ENCODE measurements at places on chromosomes 12 and 14. TPM values are rescaled to one million over a fixed set of nuclear protein-coding genes. Genes with fewer than 3 reads are reported as not detected.

Gene FOXJ2
- total RNA-seq: 2.2 TPM

Gene KRT7
- not detected for total RNA-seq

Gene GPD1
- total RNA-seq: 38.1 TPM

Gene PDZRN4
- total RNA-seq: not detected

Gene SLC38A4
- total RNA-seq: 2.8 TPM

Gene CCND2
- 1.4 TPM for total RNA-seq

Gene LRRC10
- total RNA-seq: not detected

DNA sequence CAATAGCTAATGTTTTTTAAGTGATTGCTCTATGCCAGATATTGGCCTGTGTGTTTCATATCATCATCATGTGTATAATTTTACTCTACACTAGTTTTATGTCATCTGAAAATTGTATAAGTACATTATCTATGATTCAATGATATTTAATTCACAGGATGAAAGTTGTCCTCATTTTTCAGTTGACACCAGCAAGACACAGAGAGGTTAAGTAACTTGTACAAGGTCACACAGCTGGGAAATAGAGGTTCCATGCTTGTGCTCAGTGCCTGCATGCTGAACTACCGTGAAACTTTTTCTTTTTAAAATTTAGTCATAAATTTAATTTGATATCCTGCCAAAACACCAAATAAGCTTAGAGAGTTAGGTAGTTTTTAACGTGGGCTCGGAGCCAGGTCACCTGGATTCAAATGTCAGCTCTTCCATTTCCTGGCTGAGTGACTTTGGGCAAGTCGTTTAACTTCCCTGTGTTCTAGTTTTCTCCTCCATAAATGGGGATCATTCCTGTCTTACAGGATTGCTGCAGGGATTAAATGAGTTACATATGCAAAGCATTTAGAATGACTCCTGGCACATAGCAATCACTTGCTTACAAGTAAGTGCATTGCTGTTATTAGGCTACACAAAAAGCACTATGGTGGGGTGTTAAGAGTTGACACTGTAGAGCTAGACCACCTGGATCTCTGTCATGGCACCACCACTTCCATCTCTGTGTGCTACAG is 183.9 kb downstream of the ETV6 start:
- DNase-seq: no peak

DNA sequence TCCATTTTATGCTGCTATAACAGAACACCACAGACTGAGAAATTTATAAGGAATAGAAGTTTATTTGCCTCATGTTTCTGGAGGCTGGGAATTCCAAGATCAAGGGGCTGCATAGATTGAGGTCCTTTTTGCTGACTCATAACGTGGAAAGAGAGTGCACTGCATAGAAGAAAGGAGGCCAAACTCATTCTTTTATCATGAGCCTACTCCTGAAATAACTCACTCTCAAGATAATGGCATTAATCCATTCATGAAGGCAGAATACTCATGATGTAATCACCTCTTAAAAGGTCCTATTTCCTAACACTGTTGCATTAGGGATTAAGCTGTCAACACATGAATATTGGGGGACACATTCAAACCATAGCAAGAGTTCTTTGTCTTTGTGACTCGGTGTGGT is 60.0 kb upstream of the FBXO33 start:
- no peak for DNase-seq

GRCh38 chr14:82492157-82492556 is 958.5 kb upstream of the SEL1L start:
- no peak for DNase-seq

DNA sequence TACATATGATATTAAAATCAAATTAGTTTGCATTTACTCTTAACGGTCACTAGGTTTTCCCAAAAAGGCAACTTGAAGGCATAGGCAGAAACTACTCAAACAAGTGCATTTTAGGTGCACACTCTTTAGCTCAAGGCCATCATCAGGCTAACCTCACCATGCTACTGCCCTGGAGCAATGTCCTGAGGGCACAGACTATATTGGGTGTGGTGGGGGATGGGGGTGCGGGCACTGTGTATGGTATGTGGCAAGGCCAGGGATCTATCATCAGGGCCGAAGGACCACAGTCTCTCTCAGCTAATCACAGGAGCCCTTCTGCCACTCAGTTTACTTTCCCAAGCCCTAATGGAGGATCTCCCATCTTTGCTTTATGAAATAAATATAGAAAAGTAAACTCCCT is 51.9 kb downstream of the SH2B3 start:
- no peak for DNase-seq

DNA sequence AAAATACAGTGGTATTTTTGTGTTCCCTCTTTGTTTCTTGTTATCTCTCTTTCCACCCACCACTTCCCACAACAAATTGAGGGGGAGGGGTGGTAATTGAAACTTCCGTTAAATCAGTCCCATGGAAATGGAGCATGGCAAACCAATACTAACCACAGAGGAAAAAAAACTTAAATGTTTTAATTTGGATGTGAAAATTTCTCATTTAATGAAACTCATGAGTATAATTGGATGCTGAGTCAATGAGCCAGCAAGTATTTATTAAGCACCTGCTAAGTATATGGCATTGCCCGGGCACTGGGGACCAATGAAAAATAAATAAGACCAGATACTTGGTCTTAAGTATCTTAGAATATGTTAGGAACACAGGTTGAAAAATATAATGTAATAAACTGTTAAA is 147.5 kb downstream of the KCNH5 start:
- DNase-seq: no peak

DNA sequence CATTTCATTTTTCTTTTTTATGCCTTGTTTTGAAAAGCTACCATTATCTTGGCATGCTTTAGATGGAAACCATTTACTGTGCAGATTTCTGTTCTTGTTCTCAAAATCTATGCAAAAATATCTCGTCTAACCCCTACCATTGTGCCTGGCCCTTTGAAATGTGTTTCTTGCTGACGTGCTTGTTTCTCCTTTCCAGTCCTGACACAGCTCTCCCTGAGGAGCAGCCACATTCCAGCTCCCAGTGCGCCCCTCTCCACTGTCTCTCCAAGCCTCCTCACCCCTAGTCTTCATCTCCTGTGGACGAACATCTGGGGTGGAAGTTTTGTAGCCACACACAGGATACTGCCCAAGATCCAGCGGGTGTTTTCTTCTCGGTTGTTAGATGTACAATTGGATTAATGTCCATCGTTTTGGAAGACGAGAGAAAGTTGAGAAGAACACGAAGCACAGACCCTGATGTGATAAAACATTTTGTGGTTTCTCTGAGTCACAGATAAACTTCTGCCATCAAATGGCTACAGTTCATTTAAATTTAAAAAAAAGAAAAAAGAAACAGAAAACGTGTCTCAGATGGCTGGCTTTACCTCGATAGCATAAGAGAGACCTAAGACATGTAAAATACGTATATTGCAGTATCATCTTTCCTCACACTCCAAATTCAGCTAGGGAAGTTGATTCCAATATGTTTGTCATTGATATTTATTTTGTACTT is 21.9 kb upstream of the FGD4 start:
- DNase-seq: no peak

DNA sequence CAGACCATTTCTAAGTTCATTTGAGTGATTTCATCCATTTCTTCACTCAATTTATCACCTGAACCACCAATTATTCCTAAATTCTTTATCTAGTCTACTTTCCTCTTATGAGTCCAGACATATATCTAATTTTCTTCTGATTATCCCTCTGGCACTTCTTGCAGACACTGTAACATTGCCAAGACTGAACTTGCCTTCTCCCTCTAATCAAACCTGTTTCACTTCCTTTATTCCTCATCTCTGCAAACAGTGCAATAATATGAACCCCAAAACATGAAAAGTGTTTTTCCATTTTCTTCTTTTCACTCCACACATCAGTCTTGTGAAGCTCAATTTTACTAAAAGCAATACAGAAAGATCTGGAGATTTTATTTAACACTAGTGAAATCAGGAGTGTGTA is 37.8 kb upstream of the PTPRQ start:
- DNase-seq: no peak

DNA sequence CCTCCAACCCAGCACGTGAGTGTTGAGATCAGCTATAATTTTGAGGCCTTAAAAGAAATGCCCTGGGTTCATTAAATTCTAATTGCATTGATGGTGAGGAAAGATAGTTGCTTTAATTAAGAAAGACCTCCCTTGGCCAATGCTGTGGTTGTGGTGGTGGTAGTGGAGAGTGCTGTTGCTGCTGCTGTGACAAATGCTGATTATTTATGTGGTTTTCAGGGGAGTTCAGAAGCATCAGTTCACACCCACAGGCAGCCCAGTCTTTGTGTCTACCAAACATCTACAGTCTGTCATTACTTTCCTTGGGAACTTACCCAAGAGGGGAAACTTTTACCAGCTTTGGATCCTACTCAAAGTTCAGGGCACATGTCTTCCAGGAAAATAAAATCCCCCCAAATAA is 178.4 kb upstream of the PARP11 start:
- DNase-seq: no peak

- DNase-seq: no peak
Observed at GRCh38 chr14:69045857-69046475, 66.9 kb upstream of the ACTN1 start.

- DNase-seq: no peak
Observed at GRCh38 chr12:83767723-83768122, 1081.0 kb downstream of the TMTC2 start.
